Muscle of arm (tissue), 14 donors: ENCODE measurements at places on chromosomes 5 and 9. TPM values are rescaled to one million over a fixed set of nuclear protein-coding genes. Genes with fewer than 3 reads are reported as not detected.

The SMIM32 gene
- 0.11 TPM for polyA plus RNA-seq

The TMEM174 gene
- polyA plus RNA-seq, result not detected

The PFN3 gene
- not detected for polyA plus RNA-seq

The SLC45A2 gene
- 0.12 TPM for polyA plus RNA-seq
